ENCODE measurements at places on chromosomes 16 and 17.

DNA sequence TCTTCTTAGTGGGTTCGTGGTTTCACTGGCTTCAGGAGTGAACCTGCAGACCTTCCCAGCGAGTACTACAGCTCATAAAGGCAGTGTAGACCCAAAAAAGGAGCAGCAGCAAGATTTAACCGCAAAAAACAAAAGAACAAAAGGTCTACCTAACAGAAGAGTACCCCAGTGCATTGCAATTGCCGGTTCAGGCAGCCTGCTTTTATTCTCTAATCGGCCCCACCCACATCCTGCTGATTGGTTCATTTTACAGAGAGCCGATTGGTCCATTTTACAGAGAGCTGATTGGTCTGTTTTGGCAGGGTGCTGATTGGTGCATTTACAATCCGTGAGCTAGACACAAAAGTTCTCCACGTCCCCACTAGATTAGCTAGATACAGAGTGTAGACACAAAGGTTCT is 2.0 kb upstream of the ARRB2 start:
- no peak for DNase-seq

- DNase-seq = no peak
These were observed 2.6 kb upstream of the CRISPLD2 start for GRCh38 chr16:84817206-84817605.

DNA sequence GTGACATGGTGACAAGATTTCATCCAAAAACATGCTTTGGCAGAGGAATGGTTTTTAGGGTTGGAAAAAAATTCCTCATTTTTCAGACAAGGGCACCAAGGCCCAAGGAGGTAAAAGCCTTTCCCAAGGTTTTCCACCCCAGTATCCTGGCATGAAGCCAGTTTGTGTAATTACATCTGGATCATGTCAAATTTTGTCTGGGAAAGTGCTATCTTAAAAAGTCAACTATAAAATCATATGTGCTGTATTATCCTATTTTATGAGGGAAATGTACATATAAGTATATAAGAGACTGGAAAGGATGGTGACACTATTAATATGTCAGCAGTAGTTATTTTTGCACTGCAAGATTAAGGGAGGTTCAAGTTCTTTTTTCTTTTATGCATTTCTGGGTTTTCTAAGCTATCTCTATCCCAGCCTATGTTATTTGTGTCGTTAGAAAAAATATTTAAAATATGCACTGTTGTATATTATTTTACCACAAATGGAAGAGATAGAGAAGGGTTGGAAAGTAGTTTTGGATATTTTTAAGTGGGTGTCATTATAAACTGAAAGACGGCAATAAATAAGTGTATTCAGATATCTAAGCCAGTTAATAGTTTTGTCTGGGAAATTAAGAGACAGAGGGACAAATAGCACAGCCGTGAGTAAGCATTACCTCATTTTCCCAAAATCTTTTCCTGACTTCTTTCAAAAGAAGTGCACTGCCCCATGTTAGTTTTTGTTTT is 13.5 kb upstream of the FBXO47 start:
- DNase-seq = no peak

GRCh38 chr17:8005967-8006730 is 3.7 kb downstream of the GUCY2D start:
- DNase-seq = no peak

DNA sequence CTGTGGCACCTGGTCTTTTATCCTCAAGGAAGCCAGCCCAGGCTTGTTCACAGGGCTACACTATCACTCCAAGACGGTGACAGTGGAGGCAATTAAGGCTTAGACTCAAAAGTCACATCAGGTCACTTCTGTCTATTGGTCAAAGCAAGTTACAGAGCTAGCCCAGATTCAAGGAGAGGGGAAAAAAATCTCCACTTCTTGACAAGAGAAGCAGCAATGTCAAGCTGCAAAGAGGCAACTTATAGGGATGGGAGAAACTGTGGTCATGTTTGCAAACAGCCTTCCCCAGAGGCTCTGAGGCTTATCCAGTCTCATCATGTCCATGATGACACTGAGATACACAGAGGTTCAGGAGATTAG is 31.6 kb downstream of the SERPINF1 start:
- no peak for DNase-seq

DNA sequence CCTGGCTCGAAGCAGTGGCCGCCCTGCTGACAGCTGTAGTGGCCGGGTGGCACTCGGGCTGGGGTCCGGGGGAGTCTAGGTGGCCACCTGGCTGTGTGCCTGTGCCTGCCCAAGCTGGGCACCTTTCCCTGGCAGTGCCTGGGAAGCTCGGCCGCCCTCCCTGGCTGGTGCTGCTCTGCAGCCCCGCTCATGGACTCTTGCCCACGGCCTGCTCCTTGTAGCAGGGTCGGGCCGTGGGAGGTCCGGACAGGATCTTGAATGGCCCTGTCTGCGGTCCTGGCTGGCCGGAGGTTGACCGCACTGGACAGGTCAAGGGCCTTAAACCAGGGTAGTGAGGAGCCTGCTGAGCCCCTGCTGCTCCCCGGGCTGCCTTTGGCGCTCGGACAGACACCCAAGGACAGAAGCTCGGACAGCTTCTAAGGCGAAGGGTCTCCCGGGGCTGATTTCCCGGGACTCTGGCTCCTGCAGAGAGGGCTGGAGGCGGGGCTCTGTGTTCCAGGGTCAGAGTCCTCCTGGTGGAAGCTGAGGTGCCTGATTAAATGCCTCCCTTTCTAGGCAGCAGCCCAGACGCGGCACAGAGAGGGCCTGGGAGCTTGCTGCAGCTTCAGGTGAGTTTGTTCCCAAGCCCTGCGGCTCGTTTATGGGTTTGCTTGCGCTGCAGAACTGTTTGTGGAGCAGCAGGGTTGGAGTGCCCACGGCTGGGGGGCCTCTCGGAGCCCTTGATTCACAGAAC is 6.0 kb downstream of the CAPN15 start:
- no peak for DNase-seq

GRCh38 chr17:29617481-29618271 is 5.0 kb downstream of the CORO6 start:
- DNase-seq = no peak

- no peak for DNase-seq
These were observed 22.1 kb upstream of the STH start for GRCh38 chr17:45976755-45977505.

- no peak for DNase-seq
These were observed 116.5 kb upstream of the AXIN2 start for GRCh38 chr17:65677932-65678331.

All from thoracic aorta (tissue), 2 donors.